Motor neuron (in vitro differentiated cells): ENCODE measurements at places on chromosomes 6 and 20. TPM values are rescaled to one million over a fixed set of nuclear protein-coding genes. Genes with fewer than 3 reads are reported as not detected.

Gene JPH2
- total RNA-seq: 0.28 and 0.68 TPM in 2 replicates

Gene NR2E1
- not detected in 2 replicates for total RNA-seq

Gene KCNB1
- 11.5 and 21.4 TPM in 2 replicates for total RNA-seq

Gene RUNX2
- 1.7 and 2.2 TPM in 2 replicates for total RNA-seq

Gene AGER
- 1.4 and 1.9 TPM in 2 replicates for total RNA-seq

Gene RAD21L1
- total RNA-seq: not detected in 2 replicates

Gene CAGE1
- total RNA-seq: 0.19 TPM in 1 of 2 replicates, not detected in the other

Gene KCNK15
- 0.73 and 0.90 TPM in 2 replicates for total RNA-seq

Gene WFDC6
- not detected in 2 replicates for total RNA-seq

Gene BPIFB1
- total RNA-seq: 0.08 TPM in 1 of 2 replicates, not detected in the other

Gene FLOT1
- 104 and 122 TPM in 2 replicates for total RNA-seq

Gene SLC35F1
- total RNA-seq: 0.77 and 0.99 TPM in 2 replicates

Gene RSPH9
- 2.2 and 3.4 TPM in 2 replicates for total RNA-seq
